SW480 (cell line): ENCODE measurements at places on chromosomes 4 and X.

- no peak for DNase-seq
Observed at GRCh38 chrX:53262189-53262917, 19.0 kb downstream of the IQSEC2 start.

GRCh38 chrX:107738768-107739167, 36.8 kb downstream of the TSC22D3 start:
- no peak for DNase-seq

DNA sequence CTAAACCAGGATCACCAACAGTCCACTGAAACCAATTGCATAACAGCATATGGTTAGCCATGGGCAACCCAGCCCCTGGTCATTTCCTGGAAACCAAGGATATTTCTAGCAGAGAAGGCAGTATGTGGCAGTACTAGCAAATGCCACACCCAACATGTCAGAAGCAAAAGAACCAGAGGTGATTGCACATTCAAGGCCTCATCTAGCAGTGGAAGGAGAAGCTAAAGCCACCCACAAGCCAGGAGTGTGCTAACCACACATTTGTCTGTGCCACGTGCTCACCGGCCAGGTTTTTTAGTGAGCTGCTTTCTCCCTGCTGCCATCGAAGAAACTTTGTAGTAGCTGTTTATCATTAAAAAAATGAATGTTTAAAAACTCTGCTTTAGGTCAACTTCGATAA, 42.0 kb downstream of the TEC start:
- DNase-seq = no peak

DNA sequence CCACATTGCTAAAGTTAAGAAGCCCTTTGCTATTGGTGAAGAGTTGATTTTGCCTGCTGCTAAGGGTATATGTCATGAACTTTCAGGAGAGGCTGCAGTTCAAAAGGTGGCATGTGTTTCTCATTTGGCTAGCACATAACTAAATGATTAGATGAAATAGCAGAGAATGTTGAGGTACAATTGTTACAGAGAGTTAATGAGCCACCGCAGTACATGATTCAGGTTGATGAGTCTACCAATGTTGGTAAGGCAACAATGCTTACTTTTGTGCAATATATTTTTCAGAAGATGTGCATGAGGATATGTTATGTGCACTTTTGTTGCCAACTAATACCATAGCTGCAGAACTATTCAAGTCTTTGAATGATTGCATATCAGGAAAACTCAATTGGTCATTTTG, 21.1 kb upstream of the CXCL2 start:
- no peak for DNase-seq

- DNase-seq = no peak
Observed at GRCh38 chr4:19030048-19030447, 1008.5 kb upstream of the LCORL start.
